WERI-Rb-1 (cell line): ENCODE measurements at places on chromosomes 16 and 17.
A peak's percentile ranks its signal among the peaks of the same experiment; 100 is the strongest.

- DNase-seq = no peak
These were observed 7.7 kb upstream of the PCTP start for GRCh38 chr17:55743103-55743679.

DNA sequence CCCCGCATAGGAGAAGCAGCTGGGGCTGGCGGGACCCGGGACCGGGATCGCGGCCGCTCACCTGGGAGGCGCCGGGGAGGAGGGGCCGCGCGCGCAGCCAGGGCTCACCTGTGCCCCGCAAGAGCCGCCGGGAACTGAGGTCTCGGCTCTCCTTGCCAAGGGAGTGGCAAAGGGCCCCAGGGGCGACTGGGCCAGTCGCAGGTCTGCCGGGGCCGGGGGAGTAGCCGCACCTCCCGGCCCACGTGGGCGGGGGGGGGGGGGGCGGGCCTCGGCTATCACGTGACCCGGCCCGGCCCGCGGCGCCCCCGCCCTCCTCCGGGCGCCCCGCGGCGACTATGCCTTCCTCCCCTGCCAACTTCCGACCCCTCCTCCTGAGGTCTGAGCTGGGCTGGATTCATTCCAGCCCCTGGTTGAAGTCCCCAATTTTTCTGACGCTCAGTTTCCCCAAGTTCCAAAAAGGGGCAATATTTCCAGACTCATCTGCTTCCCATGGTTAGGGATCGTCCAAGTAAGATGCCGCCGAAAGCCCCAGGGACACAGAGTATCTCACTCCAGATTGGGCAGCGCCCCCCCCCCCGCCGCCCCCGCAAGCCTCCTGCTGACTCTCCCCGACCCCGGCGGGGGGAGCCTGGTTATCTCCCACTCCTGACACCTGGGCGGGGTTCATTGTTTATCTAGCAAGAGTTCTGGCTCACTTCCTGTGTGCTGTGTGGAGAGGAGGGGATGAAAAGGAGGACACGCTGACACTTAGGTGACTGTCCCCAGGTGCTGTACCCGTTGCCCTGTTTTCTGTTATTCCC is at the start of gene TMC6:
TMC6 (minus strand) TSS at position 205 of the 800 bp plus-strand sequence. CDS start 1,923 bp downstream, outside the sequence.
- DNase-seq = peak; percentile 80

DNA sequence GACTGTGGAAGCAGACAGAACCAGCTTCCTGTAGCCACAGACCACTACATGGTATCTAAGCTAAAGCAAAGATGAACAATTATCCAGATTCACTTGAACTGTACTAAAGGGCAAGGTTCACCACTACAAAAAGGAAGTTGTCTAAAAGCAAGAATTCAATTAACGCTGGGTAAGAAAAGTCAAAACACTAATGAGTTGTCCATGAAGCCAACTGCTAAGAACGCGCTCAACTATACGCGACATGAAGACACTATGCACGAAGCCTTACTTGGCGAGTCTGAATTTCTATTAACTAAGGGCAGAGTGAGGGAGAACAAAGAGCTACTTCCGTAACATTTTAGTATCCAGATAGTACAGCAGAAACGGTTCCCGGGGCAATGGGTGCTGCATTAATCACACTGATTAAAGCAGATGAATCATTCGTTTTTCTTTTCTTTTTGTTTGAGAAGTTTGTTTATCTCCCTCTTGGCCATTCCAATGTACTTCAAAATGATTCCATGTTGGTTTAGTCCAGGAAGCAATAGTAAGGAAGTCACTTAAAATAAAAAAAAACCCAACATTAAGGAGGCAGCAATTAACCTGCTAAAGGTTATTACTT is 2.8 kb upstream of the RPS15A start:
- no peak for DNase-seq

- DNase-seq = no peak
These were observed 44.0 kb downstream of the ANKRD11 start for GRCh38 chr16:89446136-89446974.

- no peak for DNase-seq
These were observed 4.1 kb downstream of the UBALD2 start for GRCh38 chr17:76268991-76269981.

- no peak for DNase-seq
These were observed 7.8 kb downstream of the CTF1 start for GRCh38 chr16:30904114-30904780.

GRCh38 chr16:22297871-22298733 is 893 bp downstream of the POLR3E start:
- DNase-seq = peak; percentile 73

GRCh38 chr16:87951552-87952538 is 611 bp downstream of the BANP start:
- DNase-seq = no peak

DNA sequence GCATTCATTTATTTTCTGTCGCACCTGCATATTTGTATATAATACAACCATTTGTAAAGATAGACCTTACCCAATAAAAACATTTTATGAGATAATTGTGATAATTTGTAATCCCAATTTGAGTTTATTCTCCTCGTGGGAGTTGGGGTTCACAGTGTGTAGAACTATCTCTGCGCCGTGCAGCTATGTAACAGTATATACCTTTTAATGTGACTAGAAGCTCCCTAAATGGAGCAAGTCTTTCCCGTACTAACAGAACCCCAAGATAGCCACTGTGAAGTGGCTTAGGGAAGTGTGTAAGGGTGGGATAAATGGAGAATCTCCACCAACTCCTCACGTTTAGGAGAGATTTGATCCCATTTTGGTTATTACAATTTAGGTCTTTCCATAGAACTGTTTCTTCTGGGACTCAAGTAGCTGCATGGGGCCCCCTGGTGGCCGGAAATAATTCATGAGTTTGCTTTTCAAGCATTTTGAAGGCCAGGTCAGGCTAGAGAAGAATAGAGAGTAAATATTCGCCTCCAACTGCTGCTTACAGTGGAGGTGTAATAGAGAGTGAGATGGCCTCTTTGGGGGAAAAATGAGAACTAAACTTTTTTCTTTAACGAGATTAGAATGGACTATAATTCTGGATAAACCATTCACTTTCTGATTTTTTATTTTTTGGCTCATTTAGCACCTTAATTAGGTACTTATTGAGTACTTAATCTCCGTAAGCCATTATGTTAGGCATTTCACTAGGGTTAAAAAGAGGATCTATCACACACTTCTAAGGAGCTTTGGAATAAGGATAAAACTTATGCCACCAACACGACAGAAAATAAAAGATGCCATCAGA is 4.5 kb downstream of the TMEM100 start:
- peak; percentile 82 for DNase-seq

DNA sequence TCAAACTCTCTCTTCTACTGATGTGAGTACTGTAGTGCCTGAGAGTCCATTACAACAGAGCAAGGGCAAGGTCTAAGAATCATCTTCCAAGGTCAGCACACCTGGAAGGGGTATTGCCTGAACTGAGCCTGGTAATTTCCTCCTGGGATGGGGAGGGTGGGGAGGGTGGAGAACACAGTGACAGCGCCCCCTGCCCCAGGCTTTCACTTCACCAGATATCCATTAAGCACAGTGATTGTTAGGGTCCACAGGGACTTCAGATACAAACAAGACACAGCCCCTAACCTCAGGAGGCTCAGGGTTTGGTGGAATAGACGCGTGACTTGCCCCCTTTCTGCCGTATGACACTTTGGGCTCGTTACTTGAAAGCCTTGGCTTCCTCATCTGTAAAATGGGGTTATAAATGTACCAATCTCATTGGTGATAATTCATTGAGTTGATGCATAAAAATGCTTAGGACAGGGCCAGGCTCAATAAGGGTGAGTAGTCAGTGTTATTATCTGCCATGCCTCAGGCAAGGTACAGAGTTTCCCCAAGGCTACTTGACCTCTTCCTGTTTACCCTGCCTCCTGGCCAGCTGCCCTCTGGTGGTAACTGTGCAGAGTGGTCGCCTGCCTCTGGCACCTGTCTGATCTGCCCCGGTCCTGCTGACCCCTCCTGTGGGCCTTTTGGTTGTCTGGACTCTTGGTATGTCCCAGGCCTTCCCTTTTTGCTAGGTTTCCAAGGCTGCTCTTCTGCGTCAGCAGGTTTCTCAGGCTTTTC is 13.1 kb upstream of the BRD7 start:
- no peak for DNase-seq

GRCh38 chr16:65967376-65967775 is 399.1 kb upstream of the CDH5 start:
- DNase-seq = peak; percentile 13

DNA sequence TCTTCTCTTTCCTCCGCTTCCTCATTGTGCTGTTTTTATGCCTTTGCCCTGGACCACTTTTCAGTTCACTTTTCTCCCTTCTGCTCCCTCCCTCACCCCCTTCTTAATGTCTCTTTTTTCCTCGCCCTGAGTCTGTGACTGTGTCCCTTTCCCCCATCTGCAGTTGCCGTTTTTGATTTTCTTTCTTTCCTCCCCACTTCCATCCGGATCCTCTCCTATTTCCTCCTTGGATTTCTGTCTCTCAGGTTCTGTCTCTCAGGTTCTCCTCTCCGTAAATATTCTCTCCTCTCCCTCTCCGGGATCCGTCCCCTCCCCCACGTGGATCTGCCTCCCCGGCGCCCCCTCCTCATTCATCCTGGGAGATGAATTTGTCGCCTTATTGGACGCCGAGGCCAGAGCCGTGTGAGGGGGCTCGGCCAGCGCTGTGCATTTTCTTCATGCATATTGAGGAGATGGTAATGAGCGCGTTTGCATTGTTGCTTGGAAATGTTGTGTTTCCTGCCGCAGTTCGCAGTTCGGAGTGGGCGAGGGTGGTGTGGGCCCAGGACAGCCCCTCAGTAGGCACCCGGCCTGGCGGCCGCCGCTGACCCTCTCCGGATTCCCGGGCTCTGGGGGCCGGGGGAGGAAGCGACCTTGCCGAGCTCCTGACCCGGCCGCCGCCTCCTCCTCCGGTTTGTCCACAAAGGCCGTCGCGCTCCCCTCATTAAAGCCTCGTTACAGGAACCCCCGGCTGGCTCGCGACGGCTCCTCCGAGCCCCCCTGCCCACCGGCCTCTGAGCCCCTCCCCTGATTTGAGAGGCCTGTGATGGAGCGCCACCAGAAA is 4.5 kb upstream of the IRX3 start:
- no peak for DNase-seq

DNA sequence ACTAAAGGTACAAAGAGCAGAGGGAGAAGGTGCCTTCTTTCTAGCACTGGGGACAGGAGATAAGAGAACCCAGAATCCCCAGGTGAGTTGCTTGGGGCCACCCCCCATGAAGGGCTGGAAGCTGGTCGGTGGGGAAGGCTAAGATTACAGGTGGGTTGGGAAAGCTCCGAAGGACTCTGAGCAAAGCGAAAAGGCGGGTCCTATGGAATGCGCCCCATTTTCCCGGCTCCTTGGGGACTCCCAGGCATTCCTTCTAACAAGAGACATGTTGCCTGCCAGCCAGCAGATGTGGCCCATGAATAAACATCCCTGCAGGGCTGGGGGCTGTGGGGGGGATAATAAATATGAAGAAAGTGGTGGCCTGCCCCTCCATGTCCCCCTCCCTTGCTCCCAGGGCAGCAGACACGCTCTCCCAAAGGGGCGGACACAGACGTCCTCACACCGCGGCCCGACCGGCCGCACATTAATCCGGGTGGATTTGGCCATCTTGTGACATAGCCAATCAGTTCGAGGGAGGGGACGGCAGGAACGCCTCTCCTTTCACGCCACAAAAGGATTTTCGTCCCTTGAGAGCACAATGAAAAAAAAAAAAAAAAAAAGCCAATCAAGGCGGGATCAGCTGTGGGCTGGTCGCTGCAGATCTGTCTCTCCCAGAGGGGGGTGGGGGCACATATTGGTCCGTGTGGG is 98.5 kb downstream of the SOX9 start:
- DNase-seq = peak; percentile 58

- DNase-seq = peak; percentile 73
These were observed 3.4 kb downstream of the DNAH9 start for GRCh38 chr17:11601661-11602060.

- no peak for DNase-seq
These were observed 183.9 kb downstream of the PARN start for GRCh38 chr16:14445937-14446715.

- no peak for DNase-seq
These were observed 57.2 kb downstream of the NUP88 start for GRCh38 chr17:5362162-5362811.

DNA sequence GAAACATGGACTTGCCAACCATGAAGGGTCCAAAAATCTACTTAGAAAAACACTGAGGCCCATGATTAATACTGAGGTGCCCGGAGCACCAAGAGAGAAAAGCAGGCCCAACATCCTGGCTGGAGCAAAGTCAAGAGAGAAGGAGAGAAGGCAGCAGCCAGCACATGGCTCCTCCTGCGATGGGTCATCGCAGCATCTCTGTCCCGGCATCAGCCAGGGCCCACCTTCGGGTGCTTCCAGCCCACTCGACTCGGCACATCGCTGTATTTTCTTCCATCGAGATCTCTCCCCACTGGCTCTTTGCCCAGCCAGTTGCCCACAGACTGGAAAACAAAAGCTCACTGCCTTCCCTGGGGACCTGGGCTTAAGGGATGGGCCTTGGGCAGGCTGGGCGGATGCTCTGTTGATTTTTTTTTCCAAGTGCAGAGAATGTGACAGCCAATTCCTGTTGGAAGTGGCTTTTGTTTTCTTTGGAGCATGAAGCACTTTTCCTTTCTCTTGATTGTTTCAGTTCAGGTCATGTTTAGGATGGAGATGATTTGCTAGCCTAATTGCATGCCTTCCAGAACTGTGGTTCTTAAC is 58.1 kb downstream of the CYB5B start:
- no peak for DNase-seq

- DNase-seq = peak; percentile 54
These were observed 458.6 kb upstream of the GOT2 start for GRCh38 chr16:59192551-59193199.

- no peak for DNase-seq
These were observed 9.3 kb upstream of the RNF135 start for GRCh38 chr17:30961209-30962188.

DNA sequence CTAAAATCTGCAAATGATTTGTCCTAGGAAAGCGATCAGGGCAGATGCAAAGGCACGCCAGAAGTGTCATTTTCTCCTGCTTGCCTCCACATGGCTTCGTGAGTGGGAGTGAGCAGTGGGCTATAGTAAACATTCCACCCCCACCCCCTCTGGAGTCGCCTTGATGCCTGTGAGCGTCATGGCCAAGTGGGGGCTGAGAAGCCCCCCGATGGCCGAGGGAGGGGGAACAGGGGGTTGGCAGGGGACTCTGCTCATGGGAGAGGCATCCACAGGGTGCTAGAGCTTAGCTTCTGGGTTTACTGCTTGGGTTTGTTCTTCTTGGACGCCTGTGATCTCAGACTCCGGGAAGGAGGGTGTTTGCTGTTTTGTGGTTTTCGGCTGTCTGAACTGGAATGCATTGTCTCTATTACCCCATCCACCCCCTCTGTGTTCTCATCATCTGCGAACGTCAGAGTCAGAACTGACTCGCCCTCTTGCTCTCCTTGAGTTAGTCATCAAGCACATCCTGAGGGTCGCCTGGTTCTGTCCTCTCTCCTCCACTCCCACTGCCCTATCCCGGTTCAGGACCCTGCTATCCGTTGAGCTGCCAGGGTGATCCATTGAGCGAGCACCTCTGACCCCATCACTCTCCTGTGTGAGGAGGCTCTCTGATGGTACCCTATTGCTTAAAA is 15.4 kb downstream of the TNS4 start:
- DNase-seq = no peak

GRCh38 chr17:67746704-67747571 is 29.2 kb downstream of the NOL11 start:
- DNase-seq = no peak

GRCh38 chr17:69876757-69877156 is 198.3 kb upstream of the KCNJ16 start:
- no peak for DNase-seq
